ENCODE measurements at places on chromosomes 1 and 21.

- DNase-seq = no peak
These were observed 13.2 kb upstream of the COL6A2 start for GRCh38 chr21:46084709-46085108.

DNA sequence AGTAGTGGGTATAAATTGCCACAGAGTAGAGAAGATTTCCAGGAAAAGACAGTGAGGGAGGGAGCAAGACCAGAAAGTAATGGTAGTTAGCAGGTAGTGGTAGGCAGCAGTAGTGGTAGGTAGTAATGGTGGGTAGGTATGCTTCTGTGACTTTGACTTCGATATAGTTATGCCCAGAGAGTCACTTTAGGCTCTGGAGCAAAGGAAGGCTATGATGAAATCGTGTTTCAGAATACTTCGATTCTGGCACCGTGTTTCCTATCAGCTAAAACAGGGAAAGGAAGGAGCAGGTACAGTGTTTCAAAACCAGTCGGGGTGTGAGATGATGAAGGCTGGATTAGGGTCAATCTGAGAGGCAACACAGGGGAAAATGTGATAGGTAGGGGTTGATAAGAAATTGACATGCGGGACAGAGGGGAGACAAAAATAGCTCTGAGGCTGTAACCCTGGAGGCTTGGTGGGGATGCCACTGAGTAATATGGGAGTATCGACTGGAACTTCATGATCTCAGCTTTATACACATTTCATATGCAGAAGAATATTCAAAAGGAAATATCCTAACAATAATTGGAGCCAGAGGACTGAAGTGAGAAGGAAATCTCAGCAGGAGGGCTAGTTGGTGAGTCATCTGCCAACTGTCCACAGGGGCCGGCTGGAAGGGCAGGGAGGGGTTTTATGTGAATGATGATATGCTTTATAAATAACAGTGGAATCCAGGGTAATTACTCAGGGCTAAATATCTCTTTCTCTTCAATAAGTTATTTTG is 25.2 kb upstream of the TRIM45 start:
- DNase-seq = no peak

GRCh38 chr1:77504986-77505385 is 177.5 kb downstream of the ZZZ3 start:
- no peak for DNase-seq

- no peak for DNase-seq
These were observed 92.0 kb downstream of the SLC25A24 start for GRCh38 chr1:108108119-108108518.

DNA sequence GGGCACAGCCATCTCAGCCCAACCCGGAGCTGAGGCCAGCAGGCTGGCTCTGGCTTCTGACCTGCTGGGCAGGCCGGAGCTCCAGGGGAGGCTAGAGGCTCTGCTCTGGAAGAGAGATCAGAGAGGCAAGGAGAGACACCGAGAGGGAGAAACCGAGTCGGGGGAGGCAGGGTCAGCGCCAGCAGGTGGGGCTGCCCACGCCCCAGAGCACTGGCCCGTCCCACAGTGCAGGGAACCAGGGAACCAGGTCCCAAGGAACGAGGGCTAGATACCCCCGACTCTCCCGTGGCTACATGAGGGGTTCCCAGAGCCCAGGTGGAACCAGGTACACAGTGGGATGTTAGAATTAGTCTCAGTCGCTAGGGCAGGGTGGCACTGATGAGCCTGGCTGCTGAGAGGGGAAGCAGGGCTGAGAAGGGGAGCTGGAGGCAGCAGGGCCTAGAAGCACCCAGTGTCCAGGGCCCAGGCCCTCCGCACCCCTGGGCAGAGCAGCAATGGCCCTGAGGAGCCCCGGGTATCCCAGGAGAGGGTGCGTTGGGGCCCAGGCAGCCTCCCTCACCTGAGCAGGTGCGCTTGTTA is 2.1 kb downstream of the MASP2 start:
- DNase-seq = no peak

DNA sequence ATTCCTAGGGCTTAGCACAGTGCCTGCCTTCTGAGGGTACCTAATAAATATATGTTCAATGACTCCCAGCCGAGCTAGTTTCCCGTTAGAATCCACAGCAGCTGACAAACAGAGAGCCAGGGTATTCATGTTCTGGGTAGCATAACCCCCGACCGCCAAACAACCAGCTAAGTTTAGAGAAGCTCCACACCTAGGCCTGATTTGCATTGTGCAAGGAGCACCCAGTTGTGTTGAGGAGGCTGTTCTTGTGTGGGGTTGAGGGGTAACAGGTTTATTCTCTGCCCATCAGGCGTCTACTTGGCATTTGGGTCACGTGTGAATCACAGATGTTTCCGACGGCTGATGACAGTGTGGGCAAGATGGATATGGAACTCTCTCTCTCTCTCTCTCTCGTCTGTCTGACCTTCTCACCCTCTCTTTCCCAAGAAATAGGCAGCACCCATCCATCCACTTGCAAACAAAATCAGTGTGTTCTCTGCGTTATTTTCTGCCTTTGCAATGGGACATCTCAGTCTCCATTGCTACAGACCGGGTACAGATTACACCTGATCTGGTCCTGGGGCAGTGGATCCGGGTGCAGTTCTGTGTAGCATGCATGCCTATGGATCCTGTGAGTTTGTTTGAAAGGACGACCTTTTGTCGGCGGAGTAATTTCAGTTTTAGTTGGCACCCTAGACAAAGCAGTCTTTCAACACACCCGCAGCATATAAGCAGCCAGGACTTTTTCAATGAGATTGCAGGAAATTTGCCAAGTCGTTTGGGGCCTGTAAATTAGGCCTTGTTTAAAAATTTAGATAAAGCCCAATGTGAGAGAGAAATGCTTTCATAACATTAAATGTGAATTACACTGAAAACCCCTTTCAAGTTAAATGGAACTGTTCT is 29.4 kb downstream of the KAZN start:
- no peak for DNase-seq

DNA sequence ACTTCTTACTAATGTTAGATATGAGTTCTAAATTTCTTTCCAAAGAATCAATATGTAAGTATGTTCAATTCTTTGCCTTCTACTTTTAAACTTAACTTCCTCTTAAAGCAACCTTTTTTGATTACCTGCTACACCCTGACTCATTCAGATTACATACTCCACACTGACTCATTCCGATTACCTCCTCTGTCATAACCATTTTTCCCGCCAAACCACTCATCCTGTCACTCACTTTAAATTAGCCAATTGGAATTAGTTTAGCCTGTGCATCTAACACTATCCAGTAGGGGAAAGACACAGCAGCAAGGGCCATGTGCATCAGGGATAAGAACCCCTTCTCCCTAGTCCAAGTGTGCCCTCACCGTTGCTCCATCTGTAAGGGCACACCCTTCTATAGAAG is 815.5 kb downstream of the BRINP3 start:
- no peak for DNase-seq

DNA sequence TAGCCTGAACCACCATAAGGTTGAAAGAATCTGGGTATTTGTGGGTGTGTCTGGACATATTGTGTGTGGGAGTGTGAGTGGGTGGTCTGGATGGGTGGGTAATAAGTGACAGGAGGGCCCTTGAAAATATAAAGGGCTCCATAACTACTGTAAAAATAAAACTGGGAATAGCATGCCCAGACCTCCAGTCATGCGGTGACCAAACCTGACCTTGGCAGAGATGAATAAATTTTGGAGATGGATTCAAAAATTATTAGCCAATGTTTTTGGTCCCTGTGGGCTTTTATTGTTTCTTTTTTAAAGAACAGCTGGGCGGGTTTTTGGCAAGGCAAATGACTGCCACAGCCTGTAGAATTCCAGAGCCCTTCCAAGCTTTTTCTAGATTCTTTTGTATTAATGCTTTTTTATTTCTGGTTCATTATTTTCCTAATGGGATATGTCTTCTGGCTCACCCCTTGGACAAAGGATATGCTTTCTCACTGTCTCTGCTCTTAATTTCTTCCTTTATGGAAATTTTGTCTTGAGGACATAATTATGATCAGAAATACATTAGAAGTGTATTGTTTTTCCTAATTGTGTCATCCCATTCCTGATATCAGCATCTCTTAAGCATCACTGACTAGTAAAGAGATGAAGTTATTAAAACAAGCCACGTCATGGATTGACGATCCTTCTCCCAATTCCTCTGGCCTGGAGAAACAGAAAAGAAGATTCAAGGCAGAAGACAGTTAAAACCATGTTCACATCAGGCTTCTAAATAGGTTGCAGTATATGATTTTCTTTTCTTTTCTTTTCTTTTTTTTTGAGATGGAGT is 69.5 kb downstream of the NTMT2 start:
- no peak for DNase-seq

DNA sequence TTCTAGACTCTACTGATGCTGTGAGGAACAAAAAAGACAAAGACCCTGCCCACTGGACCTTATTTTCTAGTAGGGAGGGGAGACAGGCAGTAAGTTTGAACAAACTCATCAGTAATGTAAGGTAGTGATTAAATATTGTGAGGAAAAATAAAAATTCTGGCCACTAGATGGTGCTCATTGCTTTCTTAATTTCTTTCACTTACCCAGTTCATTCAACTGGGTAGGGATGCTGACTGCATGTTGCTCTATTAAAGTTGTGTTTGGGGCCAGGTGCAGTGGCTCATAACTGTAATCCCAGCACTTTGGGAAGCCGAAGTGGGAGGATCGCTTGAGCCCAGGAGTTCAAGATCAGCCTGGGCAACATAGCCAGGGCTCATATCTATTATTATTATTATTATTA is 6.3 kb upstream of the KYAT3 start:
- DNase-seq = no peak

GRCh38 chr1:218492874-218493273 is 147.7 kb downstream of the TGFB2 start:
- DNase-seq = no peak

DNA sequence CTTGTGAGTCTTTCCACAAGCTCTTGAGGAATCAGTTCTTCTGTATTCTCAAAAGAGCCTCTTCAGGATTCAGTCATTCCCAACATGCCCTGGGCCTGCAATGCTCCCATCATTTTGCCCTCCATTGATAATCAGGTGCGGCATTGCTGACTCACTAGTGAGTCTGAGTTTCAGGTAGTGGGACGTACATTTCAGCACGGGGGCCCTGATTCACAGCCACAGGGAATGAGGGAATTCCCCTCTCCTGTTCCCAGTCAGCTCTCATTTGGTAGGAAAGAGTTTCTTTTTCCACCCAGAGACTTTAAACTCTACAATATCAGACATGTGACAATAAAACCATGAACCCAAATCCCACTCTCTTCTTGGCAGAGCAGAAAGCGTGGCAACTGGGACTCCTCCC is 3.7 kb upstream of the IRF6 start:
- DNase-seq = no peak

- DNase-seq = no peak
These were observed 59.8 kb upstream of the GNG12 start for GRCh38 chr1:67893126-67893495.

DNA sequence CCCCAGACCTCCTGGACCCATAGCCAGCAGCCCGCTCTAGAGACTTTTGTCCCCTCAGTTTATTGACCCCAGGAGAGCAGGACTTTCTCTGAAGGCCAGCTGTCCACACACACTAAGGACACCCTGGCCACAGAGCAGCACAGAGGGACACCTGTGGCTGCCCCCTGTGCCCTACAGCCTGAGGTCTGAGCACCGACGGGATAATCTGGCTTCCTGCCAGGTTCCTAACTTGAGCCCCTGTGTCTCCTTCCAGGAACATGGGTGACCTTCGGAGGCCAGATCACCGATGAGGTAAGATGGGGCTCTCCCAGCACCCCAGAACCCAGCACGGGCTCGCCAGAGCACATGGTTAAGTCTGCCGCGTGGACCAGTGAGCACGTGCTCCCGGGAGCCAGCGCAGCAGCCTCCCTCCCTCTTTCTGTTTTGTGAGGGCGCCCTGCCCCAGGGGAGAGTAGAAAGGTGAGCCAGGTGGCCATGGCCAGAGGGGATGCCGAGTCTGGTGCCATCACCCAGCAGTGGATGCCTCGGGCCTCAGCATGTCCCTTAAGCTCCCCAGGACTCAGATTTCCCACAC is 27.9 kb downstream of the KCNAB2 start:
- DNase-seq = no peak

GRCh38 chr21:41370840-41371684 is 9.2 kb downstream of the MX2 start:
- DNase-seq = no peak

DNA sequence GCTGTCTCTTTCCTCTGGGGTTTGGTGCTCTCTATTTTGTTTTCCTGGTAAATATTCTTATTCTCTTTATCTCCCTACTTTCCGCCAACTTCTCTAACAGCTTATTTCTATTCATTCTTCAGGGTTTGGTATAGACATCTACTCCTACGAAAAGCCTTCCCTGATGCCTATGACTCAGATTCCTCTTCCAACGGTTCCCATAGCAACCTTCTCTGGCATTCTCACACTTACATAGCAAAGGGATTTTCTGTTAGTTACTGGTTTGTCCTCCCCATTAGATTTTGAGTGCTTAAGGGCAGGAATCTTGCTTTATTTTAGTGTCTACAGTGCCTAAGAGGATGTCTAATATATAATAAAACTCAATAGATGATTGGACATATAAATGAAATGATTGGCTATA is 407.6 kb upstream of the DEPDC1 start:
- no peak for DNase-seq

- no peak for DNase-seq
These were observed 16.4 kb downstream of the PBX1 start for GRCh38 chr1:164575356-164575886.

GRCh38 chr1:94125551-94126514 is 4.9 kb upstream of the ABCA4 start:
- DNase-seq = no peak

DNA sequence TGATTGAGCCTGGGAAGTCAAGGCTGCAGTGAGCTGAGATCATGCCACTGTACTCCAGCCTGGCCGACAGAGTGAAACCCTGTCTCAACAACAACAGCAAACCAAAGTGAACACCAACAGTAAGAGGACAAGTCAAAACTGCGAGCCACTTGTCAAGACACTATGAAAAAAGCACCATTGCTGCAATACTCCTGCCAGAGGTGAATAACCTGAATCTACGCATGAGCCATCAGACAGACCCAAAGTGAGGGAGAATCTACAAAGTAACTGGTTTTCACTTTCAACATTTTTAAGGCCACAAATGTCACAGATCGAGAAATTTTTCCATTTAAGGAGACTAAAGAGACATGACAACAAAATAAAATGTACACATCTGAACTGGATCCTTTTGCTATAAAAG is 21.9 kb downstream of the SYNJ1 start:
- DNase-seq = no peak

GRCh38 chr1:55156093-55156492 is 59.1 kb downstream of the USP24 start:
- no peak for DNase-seq

GRCh38 chr1:94675373-94675772 is 133.8 kb upstream of the F3 start:
- DNase-seq = no peak

DNA sequence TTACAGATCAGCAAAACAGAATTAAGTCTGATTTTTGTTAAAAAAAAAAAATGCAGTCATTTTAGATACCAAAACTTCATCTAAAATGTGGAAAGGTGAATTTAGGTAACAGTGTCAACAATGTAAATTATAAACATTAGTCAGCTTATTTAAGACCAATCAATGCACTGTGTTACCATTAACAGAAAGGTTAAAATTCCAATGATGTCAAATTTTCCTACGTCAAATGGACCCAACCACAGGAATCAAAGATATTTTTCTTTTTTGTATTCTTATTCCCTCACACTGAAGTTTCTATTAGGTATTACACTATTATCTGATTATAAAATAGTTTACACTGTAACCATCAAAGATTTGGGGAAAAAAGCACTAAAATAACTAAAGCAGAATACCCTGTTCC is 6.5 kb downstream of the ARHGAP29 start:
- no peak for DNase-seq

- no peak for DNase-seq
These were observed 40.2 kb downstream of the PIK3CD start for GRCh38 chr1:9691691-9692090.

GRCh38 chr1:203799971-203800370 is 4.5 kb downstream of the ZBED6 start:
- no peak for DNase-seq
